B cell (primary cell): ENCODE measurements at places on chromosomes 12 and 14. TPM values are rescaled to one million over a fixed set of nuclear protein-coding genes. Genes with fewer than 3 reads are reported as not detected.
A peak's percentile ranks its signal among the peaks of the same experiment; 100 is the strongest.

- peaks cover 2% of the 10 kb centered on the region for H3K27me3 ChIP-seq
- H3K4me3 ChIP-seq: no peak overlapping the region
- DNase-seq: peak; percentile 89
- no peaks in the 10 kb centered on the region for H3K36me3 ChIP-seq
- H3K27ac ChIP-seq: no peak overlapping the region
- no peaks in the 10 kb centered on the region for H3K4me1 ChIP-seq
Observed at GRCh38 chr14:106417224-106418049, 891.1 kb downstream of the TMEM121 start.

DNA sequence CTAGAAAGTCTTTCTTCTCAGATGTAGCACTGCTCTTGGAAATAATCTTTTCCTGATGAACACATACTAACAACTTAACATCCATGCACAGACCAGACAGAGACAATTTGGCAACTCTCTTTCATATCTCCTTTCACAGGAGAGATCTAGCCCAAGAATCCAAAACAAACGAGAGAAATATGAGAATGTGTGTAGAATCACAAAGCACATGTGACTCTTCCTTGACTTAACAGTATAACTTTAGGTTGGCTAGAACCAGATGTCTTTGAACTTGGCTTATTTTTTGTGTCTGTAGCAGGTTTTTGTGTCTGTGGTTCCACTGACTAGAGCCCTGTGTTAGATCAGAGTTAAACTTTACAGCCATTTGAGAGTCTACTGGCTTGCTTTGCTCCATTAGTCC, 114.2 kb downstream of the STXBP6 start:
- no peaks in the 10 kb centered on the region for H3K36me3 ChIP-seq
- H3K4me1 ChIP-seq: no peaks in the 10 kb centered on the region
- no peaks in the 10 kb centered on the region for H3K27me3 ChIP-seq
- H3K4me3 ChIP-seq: no peak overlapping the region

The RERGL gene
- polyA plus RNA-seq: not detected in 2 replicates

The DHRS4L2 gene
- polyA plus RNA-seq: 8.0 and 11.2 TPM in 2 replicates

GRCh38 chr14:102362084-102362483, 606 bp downstream of the CINP start:
- H3K27me3 ChIP-seq: no peaks in the 10 kb centered on the region
- H3K27ac ChIP-seq: peak overlapping the region; percentile 93
- H3K36me3 ChIP-seq: peaks cover 1% of the 10 kb centered on the region
- H3K4me3 ChIP-seq: peak overlapping the region; percentile 82

The FIGNL2 gene
- 0.16 and 0.26 TPM in 2 replicates for polyA plus RNA-seq

DNA sequence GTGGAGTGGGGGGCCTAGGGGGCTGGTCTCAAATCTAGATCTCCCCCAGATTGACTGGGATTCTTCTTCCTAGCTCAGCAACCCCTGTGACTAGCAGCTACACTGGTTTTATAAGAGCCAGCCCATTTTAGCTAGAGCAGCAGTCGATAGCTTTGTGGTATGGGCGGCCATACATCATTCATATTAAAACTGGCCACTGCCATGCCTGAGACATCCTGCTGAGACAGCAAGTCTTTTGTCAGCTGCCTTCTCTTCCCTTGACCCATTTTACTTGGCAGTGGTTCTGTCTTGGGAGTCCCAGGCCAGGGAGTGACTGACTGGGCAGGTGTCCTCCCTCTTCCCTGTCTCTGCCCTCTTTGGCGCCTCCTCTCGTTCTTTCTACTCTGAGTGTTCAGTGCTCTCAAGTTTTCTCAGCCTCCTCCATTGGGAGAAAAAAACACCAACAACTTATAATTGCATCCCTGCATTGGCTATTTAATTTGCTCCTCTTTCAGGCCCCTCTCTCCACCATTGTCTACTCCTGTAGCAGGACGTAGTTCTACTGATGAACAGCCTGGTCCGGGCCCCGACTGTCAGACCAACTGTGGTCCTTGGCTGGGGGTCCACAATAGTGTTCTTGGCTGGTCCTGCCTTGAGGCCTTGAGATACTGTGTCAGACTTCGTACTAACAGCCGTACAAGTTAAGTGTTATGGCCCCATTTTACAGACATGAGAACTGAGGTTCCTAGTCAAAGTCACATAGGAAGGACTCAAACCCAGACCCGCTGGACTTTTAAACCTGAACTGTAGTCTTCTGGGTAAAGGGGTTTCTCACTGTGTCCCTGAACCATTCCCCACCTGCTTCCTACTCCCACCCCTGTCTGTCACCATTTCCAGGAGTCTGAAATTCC, 18.3 kb upstream of the JDP2 start:
- H3K27me3 ChIP-seq: no peaks in the 10 kb centered on the region
- no peak overlapping the region for H3K27ac ChIP-seq
- DNase-seq: no peak
- no peaks in the 10 kb centered on the region for H3K36me3 ChIP-seq

The NUAK1 gene
- polyA plus RNA-seq: not detected in 2 replicates

DNA sequence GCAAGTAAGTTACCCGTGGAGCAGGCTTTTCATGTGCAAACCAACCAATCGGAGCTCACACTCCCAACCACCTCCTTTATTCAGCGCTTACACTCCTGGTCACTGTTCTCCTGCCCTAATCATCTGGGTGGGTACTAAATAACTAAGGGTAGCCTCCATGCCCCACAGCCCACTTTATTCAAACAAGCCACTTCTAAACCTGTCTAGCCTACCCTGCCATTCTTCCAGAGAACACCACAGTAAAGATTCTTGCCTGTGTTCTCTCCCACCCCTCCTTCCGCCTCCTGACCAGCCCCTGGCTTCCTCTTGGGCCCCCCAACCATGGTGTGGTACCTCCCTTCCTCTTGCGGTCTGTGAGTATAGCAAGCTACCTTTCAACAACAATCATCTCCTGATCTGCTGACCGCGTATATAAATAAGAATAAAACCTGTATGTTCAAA, 581.9 kb downstream of the VRK1 start:
- no peaks in the 10 kb centered on the region for H3K4me1 ChIP-seq
- H3K27me3 ChIP-seq: no peaks in the 10 kb centered on the region
- no peak overlapping the region for H3K27ac ChIP-seq
